Stimulated activated CD4-positive, alpha-beta T cell treated with anti-CD3 and anti-CD28 coated beads, Interleukin-4, amount 100 ng/mL, for 48 hours (primary cell): ENCODE measurements at places on chromosomes 1 and 21.

DNA sequence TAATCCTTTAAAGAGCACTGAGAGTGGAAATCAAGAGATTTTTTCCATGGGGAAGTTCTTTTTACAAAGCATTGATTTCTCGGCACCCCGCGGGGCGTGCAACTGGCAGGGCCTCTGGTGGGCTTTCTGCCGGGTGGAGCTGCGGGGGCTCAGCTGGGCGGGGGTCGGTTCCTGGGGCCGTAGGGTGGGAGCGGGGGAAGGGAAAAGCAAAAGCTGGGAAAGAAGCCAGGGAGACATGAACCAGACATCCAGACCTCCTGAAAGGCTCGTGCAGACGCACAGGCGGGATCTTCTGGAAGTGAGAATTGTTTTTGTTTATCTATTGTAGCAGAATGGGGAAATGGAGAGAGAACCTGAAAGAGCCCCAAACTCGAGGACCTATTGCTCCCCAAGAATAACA, 235.2 kb downstream of the FAM72C start:
- no peak for DNase-seq

- DNase-seq: no peak
These were observed 584.1 kb downstream of the PTPRU start for GRCh38 chr1:29820401-29820800.

GRCh38 chr1:3577300-3577699, 34.0 kb downstream of the MEGF6 start:
- DNase-seq: no peak

- DNase-seq: no peak
These were observed 1.6 kb downstream of the GSTM5 start for GRCh38 chr1:109713636-109714035.
